MM.1S (cell line): ENCODE measurements at places on chromosomes 1 and 21.

- DNase-seq, result no peak
Measured at GRCh38 chr1:83497563-83497962, 501.4 kb downstream of the TTLL7 start.

- peak; percentile 23 for DNase-seq
Measured at GRCh38 chr1:3483801-3484444, 29.5 kb downstream of the ARHGEF16 start.

- no peak for DNase-seq
Measured at GRCh38 chr1:12810691-12811408, 19.7 kb downstream of the PRAMEF1 start.

DNA sequence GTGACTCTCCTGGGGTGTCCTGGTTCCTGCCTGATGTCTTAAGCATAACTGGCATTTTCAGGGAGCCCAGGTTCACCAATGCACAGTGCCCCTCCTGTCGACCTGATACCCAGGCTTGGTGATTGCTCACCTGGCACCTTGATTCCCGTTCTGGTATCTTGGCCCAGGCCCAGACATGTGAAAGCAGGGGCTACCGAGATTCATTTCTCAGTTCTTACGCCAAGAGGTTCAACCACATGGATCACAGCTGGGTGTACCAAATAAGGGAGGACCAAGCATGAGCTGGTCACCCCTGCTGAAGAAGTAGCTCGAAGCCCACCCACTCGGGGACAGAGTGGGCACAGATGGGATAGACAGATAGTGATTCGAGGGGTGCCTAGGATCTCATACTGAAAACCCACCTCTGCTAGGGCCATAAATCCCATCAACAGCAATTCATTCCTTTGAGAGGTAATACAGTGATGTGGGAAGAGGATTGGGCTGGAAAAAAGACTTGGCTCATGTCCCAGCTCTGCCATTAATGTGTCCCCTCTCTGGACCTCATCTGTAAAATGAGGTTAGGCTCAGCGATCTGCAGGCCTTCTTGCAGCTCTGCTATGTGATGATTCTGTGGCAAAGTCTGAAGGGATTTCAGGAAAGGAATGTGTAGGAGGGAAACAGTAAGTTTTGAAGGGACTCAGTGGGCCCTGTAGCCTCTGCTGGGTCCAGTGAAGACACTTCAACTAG, 2.7 kb downstream of the EPHX1 start:
- no peak for DNase-seq

- peak; percentile 30 for DNase-seq
Measured at GRCh38 chr1:155893389-155894142, 17.6 kb downstream of the RIT1 start.

DNA sequence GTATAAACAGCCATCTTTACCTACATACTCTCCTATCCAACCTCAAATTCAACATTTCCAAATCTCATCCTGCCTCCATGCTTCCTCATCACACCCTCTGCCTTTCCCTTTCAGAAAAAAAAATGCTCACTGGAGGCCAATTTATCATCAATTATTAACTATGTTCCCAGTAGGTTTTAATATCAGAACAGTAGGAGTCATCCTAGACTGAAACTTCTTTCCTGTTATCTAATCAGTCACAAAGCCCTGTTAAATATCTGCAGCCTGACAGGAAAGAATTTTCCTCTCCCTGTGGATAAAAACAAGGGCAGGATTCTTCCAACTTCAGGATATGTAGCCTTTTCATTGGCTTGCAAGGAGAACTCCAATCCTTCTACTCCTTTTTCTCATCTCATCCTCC, 28.4 kb downstream of the EGLN1 start:
- DNase-seq, result no peak

DNA sequence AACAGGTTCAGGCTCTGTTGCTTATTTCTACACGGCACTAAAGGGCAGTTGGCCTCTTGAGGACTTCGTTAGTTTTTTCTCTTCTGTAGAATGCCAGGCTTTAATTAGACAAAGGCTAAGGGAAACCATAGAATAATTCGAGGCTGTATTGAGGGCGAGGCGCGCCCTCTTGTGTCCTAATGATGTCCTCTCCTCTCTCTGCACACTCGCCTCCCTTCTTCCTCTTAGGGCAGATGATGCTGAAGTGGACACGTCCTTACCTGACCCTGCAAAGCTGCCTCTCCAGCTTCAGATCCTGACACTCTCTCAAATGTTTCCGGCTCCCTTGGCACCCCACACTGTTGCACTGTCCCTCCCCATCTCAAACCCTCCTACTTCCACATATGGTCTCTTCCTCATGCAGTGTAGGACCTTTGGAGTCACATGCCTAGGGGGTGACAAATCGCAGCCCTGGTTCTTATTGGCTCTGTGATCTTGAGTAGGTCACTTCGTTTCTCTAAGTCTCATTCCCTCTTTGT, 1.9 kb upstream of the ZSCAN20 start:
- DNase-seq, result peak; percentile 72

- no peak for DNase-seq
Measured at GRCh38 chr1:66521721-66522365, 12.1 kb upstream of the SGIP1 start.

DNA sequence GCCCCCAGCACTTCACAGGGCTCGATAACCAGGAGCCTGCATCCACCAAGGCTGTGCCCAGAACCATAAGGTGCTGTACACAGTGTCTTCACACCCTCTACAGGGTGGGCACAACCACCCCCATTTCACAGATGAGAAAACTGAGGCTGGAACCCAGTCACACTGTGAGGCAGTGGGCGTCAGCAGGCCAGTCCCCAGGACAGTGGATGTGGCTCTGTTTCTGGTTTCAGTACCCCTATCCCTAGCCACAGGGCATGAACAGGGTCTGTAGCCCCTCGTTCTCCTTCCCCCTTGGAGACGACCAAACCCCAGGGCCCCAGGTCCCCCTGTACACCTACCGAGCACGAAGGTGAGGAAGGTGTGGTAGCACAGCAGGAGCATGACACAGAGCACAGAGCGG, 27.6 kb downstream of the TTC39A start:
- DNase-seq, result no peak

- DNase-seq, result peak; percentile 76
Measured at GRCh38 chr1:39539252-39539790, 37.3 kb downstream of the PABPC4 start.

DNA sequence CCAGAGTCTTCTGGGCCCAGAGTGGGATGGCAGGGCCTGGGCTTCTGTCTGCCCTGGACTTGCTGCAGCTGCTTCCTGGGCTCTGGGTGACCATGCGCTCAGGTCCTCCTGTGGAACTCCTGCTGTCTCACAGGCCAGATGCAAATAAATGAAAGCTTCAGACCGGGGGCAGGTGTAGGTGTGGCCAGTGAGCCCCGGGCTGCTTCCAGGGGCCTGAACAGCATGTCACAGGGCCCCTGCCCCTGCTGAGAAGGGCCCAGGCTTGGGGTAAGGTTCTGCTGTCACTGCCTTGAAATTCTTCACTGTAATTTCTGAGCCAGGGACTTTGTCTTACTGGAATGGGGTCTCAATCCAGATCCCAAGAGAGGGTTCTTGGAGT, 2.5 kb upstream of the PKNOX1 start:
- no peak for DNase-seq

DNA sequence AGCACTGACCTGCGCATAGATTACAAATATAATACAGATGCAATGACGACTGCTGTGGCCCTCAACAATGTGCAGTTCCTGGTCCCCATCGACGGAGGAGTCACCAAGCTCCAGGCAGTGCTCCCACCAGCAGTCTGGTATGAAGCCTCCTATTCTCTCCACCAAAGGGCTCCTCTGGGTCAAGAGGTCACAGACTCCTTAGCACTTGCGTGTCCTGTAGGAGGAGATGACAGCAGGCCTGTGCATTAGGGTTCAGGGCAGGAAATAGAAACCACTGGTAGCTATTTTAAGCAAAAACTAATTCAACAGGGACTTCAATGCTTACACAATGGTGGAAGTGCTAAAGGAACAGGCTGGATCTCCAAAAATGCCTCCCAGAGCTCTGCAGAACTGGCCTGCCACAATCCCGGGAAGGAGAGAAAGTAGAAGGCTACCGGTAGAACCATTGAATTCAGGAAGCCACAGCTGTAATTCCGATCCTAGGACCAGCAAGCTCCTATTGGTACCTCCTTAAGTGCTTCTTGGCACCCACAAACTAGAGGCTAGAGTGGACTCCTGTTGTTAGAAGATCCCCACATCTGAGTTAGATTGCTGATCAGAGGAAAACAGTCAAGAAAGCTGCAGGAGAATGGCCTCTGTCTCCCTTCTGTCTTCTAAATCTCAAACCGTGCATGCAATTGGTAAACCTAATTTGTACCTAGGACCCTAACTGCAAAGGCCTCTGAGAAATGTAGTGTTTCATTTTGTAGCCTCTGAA, 12.7 kb upstream of the DYNLT5 start:
- peak; percentile 41 for DNase-seq

GRCh38 chr1:201675143-201675542, 136.2 kb downstream of the NAV1 start:
- DNase-seq, result no peak

- DNase-seq, result no peak
Measured at GRCh38 chr1:12034381-12034801, 15.1 kb downstream of the MIIP start.

DNA sequence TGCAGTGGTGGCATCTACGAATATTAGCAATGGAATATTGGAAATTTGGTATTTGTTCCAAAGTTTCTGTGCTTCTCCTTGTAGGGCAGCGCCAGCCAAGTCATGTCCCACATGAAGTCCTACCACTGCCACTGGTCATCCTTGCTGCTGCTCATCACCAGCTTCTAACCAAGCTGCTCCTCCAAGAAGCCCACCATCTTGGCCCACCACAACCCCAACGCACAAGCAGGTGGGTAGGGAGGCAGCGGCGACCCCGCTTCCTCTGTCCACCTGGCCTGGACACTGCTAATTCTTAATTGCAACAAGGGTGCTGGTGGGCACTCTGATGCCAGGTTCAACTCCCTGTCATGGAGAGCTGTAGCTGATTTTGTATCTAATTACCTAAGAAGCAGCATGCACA, 291.2 kb upstream of the LYPLAL1 start:
- no peak for DNase-seq

DNA sequence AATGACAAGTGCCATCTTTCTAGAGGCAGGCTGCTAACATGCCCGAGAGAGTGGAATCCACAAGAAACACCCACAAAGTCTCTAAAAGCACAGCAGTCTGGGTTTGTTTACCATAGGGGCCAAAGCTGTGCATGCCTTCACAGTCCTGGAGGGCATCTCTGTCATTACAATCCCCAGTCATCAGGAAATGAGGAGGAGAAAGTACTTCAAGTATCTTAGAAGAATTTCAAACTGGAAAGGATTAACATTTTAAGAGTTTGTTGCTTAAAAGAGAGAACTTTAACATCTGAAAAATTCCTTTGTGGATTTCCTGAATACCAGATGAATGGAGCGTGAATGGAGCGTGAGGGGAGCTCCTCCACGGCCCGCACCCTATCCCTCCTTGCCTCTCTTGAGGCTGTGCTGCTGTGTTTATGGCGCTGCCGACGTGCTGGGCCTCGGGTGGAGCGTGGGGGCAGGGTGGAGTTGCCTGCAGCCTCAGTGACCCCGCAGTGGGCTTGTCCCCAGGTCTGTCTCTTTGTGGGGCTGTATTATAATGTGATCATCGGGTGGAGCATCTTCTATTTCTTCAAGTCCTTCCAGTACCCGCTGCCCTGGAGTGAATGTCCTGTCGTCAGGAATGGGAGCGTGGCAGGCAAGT, 23.3 kb downstream of the SLC6A17 start:
- DNase-seq, result no peak

DNA sequence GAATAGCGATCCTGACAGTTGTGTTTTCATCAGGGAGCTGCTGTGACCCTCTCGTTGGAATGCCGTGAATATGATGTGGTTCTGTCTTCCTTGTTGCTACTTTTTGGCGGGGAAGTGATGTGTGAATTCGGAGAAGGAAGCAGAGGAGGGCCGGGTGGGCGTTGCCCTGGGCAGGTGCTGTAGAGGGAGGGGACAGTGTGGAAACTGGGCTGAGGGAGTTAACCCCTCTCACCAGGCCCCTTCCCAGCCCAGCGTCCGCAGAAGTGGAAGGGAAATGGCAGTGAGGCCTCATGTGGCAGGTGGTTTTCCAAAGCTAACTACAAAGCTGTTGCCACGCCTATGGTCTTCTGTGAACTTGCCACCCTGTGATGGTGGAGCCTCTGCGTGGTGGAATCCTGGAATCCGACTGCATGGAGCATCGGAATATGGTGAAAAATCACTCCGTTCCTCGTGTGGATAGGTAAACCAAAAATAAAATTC, 227.9 kb downstream of the DYRK1A start:
- DNase-seq, result no peak

DNA sequence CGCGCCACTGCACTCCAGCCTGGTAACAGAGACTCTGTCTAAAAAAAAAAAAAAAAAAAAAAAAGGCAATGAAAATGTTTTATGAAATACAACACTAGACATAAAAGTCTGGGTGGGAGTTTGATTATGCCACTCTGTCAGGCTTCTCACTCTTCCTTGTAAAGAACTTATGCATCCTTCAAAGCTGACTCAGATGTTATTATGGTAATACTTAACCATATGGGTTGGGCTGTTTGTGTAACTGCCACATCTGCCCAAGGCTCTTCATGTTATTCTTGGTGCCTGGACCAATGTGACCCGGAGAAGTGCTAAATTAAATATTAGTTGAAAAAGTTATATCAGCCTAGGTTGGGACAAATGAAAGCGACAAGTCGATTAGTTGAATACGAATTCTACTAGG, 23.8 kb downstream of the FAM89A start:
- no peak for DNase-seq

DNA sequence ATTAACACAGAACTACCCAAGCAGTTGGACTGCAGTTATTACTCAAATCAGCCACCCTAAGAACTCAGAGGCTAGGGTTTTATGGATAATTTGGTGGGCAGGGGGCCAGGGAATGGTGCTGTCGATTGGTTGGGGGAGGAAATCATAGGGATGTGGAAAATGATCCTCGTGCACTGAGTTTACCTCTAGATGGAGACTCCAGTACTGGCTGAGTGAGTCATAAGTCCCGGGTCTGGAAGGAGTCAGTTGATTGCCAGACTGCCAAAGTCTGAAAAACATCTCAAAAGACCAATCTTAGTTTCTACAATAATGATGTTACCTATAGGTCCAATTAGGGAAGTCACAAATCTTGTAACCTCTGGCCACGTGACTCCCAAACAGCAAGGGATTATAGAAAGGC, 257.5 kb upstream of the PRMT6 start:
- no peak for DNase-seq

DNA sequence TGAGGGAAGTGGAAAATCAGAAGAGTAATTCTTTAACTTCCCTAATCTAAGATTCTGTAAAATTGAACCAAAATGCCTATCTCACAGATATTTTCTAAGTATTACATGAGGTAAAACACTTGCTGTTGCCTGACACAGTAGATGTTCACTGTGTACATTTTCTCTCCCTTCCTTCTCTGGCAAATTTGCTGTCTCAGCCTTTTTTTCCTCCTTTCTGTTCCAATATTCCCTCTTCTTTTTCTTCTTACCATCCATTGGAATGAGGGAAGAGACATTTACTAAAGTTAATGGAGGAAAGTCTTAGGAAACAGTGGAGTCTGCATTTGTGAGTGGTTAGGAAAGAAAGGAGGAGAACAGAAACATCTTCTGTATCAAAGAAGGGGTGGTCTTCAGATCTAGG, 239.9 kb downstream of the ZP4 start:
- no peak for DNase-seq

GRCh38 chr1:88228114-88228513, 456.0 kb upstream of the PKN2 start:
- no peak for DNase-seq
